ENCODE measurements at places on chromosomes 3 and 15.

DNA sequence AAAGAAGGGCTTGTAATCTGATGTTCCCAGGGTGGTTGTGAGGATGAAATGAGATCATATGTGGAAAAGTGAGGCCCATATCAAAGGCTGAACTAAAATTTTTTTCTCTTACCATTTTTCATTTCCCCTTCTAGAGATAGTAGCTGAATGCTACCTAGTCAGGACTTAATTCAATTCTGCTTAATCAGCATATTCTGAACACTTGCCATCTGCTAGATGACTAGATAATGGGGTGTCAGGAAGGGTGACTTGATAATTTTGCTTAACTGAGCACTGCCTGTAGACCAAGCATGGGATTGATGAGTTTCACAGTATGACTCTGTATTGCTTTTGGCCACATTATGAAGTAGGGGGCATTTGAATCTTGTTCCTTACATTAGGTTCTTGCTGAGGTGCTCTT lies 136.2 kb downstream of the CHST2 start:
- DNase-seq, result no peak

- DNase-seq, result no peak
These were observed 217.5 kb downstream of the RAP2B start for GRCh38 chr3:153379516-153379915.

- no peak for DNase-seq
These were observed 75.9 kb upstream of the FGF12 start for GRCh38 chr3:192802957-192803899.

- no peak for DNase-seq
These were observed 348.0 kb upstream of the DPPA4 start for GRCh38 chr3:109685084-109686079.

DNA sequence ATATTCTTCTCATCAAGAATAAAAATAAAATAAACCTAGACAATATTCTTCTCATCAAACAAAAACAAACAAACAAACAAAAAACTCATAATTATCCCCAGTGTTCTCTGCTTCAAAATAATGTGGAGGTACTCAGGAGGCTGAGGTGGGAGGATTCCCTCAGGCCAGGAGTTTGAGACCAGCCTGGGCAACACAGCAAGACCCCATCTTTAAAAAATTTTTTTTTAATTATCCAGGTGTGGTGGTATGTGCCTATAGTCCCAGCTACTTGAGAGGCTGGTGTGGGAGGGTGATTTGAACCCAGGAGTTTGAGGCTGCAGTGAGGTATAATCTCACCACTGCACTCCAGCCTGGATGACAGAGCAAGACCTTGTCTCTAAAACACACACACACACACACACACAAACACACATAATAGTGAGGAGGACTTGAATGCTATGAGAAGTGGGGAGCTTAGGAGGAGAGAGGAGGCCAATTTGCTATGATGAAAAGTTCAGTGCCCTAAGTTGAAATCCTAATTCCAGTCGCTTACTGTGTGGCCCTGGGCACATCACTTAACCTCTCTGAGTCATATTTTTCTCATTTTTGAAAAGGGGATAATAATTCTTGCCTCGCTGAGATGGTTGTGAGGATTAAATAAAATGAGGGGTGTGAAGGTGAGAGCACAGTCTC lies 35.8 kb upstream of the HERC1 start:
- DNase-seq, result no peak

DNA sequence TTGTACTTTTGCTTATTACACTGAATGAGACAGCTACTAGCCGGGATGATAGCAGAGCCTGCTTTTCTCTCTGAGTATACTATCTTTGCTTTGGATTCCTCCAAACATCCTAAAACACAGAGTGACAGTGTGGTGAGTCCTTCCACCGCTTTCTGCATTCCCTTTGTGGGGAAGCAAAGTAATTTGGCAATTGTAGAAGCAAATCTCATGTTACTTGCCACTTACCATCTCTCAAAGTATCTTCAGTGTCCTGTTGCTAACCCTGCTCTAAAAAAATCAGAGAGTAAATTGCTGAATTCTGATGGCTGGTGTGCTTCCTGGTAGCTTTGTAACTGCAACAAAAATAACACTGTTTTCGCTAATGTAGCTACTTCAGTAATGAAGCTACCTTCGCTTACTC lies 92.4 kb upstream of the LRRFIP2 start:
- DNase-seq, result no peak

- DNase-seq, result no peak
These were observed 611.3 kb downstream of the EDEM1 start for GRCh38 chr3:5798809-5799208.

DNA sequence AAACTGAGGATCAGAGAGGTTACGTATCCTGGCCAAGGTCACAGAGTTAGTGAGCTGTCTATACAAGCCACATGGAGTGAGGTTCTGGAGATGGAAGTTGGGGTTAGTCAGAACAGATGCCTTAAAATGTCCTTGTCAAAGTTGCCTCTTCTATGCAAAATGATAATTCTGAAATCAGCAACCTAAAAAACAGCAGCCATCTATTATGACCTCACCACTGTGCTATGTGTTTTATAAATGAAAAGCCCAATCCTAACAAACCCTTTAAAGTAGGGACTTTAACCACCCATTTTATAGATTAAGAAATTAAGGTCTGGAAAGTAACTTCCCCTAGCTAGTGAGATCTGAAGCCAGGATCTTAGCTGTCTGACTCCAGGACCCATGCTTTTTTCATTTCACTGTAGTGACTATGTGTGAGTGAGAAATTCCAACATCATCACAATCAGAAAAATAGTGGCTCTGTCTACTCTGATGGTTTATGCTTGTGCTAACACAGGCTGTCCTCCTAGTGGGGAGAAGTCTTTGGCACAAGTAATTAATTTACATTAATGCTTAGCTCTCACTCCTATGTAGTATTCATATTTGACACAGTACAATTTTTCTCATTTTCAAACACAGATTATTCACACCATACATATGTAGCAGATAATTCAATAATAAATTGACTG lies 143.6 kb downstream of the ANO10 start:
- DNase-seq, result no peak

- no peak for DNase-seq
These were observed 460.7 kb upstream of the RASGRP1 start for GRCh38 chr15:39025321-39025720.

DNA sequence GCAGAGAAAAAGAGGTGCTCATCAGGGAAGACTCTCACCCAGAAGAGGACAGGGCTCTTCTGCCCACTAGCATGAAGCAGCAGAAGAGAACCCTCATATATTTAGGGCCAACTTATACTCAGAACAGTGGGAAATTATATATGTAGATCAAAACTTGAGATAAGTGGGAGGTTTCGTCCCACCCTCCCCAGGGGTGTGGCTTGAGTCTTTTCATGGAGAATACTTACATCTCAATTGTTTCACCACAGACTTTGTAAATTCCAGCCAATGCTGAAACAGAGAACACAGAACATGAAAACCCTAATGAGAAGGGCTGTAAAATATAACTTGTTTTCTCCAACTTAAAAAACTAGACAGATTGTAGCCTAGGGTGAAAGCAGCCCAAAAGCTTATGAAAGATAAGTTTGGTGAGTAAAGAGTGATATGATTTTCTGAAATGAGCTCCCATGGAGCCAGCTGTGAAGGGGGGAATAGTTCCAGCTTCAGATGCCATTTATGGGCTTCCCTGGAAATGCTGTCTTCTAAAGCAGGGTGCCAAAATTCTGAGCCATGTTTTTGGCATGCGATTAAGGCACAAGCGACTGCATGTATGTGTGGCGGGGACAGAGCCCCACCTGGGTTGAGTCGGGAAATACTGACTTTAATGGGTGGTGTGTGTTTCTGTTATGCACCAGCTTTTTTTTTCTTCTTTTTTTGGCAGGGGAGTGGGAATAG lies 92.9 kb downstream of the WDR76 start:
- DNase-seq, result no peak

DNA sequence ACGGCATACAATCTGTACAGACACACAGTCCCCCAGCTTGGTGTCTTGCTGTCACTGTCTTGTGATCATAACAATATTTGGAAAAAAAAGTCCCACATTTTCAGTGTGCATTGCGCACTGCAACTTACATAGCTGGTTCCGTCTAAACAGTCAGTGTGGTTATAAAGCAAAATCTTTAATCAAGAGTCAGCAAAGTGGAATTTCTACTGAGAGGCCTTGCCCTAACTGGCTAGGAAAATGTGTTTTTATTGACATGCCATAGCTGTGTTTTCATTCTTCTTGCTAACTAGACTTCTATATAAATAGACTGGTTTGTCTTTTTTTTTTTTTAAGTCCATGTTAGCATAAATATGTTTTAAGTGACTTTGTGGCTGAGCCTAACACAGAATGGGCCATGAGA lies 174.8 kb downstream of the POLR2M start:
- no peak for DNase-seq

DNA sequence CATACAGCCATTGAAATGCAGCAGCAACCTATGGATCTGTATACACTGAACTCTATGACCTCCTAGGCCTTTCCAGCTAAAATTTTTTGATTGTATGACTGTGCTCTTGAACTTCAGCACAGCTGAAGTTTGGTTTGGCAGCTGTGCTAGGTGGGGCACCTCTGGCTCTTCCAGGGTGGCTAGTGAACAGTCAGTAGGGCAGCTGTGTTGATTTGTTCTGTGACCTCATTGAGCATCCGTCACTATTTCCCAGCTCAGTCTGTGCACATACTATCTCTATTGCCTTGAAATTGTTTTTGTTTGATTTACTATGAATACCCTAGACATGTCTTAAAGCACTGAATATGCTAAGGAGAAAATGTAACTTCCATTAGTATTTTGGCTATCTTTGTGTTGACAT lies 363.2 kb upstream of the NAALADL2 start:
- no peak for DNase-seq

DNA sequence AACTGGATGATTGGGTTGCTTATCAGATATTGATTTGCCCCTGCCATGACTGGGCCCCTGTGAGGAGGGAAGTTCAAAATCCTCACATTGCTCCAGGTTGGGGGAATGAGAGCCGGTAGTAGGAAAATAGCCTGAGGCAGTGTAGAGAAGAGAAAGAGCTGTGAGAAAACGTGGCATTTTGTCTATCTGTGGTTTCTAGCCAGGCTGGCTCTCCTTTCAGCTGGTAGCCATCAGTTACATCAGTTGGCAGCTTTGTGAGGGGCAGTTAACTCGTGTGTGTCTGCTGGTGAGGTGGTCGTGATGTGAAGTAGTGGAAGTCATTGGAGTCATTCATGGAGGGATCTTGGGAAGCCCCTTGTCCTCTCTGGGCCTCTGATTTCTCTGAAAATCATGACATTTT lies 5.2 kb downstream of the ESYT3 start:
- no peak for DNase-seq

- DNase-seq, result no peak
These were observed 66.8 kb upstream of the ALDH1A3 start for GRCh38 chr15:100812802-100813201.

DNA sequence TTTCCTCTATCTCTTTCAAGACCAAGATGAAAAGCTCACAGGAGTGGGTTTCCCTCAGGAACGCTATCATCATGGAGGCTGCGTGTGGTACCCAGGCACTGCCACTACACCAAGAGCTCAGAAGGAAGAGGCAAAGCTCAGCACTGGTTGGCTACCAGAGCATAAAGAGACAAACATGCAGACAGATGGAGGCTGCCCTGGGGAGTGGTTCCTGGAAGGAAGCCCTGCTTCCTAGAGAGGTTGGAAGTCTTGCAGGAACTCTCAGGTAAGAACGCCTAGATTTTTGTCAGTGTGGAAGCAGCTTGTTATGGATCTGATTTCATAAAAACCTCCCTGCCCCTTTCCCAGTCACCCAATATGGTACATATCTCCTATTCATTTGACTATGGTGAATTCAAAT lies 49.9 kb upstream of the ADCY5 start:
- DNase-seq, result no peak

- no peak for DNase-seq
These were observed 82.7 kb upstream of the TCF12 start for GRCh38 chr15:56835718-56836171.

- DNase-seq, result no peak
These were observed 5.0 kb upstream of the DNAJB8 start for GRCh38 chr3:128471720-128472119.

DNA sequence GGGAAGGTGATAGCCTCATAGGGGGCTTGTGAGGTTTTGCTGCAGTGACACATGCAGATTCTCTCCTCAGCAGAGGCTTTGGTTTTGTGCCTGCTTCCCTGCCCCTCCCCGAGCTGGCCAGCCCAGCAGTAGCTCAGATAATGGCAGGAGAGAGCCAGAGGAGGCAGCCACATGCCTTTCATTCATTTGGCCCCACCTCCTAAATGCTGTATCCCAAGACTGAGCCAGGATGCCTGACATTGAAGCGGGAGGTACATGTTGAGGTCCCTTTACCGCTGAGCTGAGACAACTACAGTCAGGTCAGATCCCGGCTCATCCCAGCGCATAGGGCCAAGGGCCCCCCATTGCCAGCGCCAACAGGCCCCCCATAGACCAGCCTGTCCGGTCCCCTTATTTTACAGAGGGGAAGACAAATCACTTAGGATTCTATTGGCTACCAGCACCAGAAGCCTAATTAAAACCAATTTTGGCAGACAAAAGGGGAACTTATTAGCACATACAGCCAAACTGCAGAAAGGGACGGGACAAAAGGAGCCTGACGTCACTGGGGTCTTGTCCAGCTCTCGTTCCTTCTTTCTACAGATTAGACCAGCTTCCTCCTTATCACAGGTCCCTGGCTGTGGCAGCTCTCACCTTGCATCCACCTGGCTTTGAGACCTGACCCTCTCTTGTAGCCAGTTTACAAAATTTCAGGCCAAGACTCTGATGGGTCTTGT lies 12.1 kb upstream of the POLG start:
- no peak for DNase-seq

DNA sequence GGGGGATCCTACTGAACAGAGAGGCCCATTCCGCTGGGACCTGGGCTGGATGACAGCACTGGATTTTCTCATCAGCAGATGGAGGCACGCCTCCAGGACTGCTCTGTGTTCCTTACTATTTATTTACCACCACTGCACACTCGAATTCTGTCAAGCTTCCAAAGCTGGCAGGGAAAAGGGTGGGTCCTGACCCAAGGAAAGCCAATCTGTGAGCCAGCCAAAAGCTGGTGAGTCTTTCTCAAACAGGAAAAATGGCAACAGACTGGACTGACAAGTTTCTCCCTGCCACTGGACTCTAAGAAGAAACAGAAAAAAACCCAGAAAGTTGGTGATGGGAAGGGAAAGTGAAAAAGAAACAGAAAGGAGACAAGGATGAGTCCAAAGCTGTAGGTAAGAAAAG lies 37.8 kb downstream of the CD47 start:
- DNase-seq, result no peak

DNA sequence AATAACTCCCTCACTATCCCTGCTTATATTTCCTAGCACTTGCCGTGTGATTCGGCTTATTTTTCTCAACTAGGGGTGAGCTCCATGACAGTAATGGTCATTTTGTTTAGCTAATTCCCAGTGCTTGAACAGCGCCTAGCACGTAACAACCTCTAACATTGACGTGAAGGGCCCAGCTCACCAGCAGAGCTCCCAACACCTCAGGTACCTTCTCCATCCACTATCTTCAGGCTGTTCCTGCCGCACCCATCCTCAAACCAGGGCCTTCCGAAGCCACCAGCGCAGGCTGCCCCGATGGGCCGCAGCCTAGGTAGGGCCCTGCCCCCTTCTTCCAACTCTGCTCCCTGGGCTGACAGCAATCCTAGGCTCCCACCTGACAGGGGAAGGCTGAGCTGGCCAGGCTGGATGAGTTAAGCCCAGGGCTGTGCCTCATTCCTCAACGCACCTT lies 751 bp upstream of the RPS17 start:
- DNase-seq, result no peak

- DNase-seq, result no peak
These were observed 216.8 kb downstream of the RPLP1 start for GRCh38 chr15:69669446-69669845.
